NCI-H2081 treated with DMSO at 0.1 percent for 48 hours (cell line): ENCODE measurements at places on chromosomes 3 and 15.

DNA sequence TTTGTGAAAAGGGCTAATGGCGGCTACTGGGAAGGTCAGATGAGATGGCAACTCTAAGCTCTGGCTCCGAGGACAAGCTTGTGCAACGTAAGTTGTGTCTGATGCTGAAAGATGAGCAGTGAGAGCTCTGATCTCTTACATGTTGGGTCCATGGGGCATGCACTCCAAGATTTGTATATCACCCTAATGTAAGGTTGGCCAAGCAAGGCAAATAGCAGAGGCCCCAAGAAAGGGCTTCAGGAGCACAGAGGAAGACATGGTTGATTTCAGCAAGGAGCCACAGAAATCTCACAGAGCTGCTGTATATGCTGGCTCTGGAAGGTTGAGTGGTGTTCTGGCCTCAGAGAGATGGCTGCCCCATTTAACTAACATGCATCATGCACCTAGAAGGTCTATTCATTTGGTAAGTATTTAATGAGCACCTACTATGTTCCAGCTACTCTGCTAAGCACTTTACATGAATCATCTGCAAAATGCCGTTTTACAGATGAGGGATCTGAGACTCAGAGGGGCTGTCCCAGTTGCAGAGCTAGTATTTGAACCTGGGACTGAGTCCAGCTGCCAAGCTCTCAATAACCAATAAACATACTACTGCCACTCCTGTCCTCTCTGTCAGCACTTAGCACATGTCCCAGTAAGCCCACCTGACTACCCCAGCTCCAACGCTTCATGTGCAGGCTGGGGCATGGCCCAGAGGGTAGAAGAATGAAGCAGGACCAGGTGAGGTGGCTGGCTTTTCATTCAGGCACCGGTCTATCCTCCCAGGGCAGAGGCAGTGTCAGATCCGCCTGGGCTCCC lies 27.8 kb upstream of the ATP2B2 start:
- no peak for DNase-seq

DNA sequence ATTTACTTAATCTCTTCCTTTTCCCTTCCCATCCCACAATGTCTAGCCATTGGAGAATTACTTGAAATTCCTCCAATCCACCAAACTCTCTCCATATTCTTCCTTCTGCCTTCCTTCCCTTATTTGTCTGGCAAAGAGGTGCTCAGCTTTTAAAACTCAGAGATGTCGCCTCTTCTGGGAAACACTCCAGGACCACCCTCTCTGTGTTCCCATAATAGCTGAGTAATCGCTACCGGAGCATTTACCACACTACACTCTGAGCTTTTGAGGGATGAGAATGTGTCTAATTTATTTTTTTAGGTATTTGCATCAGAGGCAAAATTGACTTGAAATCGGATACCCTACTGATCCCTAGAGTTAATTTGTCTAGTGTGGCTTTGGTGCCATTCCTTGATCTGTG lies 245.7 kb upstream of the TPRG1 start:
- DNase-seq: no peak

GRCh38 chr3:186079925-186080324 lies 29.0 kb downstream of the ETV5 start:
- no peak for DNase-seq

- DNase-seq: no peak
Observed at GRCh38 chr3:44915702-44916438, 41.5 kb downstream of the TGM4 start.

DNA sequence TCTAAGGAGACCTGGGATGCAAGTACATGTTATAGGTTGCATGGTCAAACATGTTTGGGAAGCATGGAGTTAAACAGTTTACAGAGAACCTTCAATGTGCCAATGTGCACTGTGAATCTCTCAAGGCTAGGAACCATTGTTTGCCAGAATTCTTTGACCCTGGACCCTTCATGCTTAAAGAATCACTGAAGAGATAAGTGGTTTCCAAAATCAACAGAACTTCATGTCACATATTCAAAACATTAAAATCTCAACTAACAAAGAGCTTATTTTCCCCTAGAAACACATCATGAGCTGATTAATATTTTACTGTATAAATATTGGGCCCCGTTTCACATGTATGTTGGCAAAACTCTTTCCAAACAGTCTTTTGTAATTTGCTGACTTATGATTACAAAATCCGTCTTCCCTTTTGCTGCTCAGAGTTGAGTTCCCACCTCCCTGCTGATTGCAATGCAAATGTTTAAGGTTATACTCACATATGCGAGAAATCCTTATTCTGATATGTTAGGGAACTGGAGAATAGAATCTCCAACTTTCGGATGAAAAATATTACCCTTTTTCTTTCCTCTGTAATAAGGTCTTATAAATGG lies 380.2 kb downstream of the DIPK2A start:
- no peak for DNase-seq

- no peak for DNase-seq
Observed at GRCh38 chr15:63166219-63166618, 8.9 kb upstream of the RPS27L start.

DNA sequence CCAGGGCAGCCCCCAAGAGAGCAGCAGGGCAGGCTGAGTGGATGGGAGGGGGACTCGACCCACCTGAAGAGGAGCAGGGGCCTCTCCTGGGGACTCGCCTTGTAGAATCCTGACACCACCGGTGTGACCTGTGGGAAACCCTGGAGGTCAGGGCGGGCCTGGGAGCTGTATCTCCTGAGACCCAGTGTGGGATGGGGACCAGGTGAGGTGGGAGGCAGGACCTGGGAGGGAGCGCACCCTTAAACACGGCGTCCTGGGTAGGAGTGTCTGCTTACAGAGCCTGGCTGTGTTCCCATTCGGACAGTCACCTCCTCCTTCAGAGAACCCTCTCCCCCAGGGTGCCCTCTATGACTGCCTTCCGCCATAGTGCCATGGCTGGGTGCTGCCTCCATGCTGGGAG lies 27.1 kb downstream of the C15orf39 start:
- no peak for DNase-seq

DNA sequence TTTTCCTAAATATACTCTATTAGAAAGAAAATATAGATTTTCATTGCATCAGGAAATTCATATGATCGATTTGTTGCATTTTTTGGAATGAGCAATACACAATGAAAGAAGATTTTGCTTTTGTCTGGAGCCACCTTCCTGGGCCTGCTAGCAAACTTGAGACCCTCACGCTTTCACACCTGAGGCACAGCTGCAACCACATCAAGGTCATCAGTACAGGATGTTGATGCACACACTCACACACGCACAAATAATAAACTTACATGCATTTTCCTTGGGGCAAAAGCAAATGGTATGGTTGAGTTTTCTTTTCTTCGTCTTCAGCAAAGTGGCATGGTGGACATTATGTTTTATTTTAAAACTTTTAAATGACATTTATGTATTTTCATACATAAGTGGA lies 64.8 kb upstream of the SATB1 start:
- DNase-seq: no peak

- DNase-seq: no peak
Observed at GRCh38 chr3:31592764-31593163, 60.0 kb downstream of the STT3B start.

DNA sequence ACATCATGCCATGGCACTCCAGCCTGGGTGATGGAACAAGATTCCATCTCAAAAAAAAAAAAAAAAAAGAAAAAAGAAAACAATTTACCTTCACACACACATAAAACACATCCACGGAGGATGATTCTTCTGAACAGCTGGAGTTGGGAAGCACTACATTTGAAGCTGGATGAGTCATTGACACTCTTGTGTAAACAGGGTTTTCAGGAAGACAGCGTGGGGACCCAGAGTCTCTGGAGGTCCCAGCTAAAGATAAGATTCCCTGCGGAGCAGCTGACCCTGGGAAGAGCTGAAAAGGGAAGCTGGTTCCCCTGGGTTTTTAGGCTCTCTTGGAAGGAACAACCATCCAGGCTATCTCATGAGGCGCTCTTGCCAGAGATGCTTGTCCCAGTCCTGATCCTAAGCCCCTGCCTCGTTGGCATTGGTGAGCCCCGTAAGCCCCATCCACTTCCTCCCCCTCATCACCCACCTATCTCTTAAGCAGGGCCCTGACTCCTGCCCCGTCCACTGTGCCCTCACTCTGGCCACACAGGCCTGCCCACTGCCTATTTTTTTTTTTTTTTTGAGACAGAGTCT lies 32.0 kb upstream of the FURIN start:
- DNase-seq: no peak

DNA sequence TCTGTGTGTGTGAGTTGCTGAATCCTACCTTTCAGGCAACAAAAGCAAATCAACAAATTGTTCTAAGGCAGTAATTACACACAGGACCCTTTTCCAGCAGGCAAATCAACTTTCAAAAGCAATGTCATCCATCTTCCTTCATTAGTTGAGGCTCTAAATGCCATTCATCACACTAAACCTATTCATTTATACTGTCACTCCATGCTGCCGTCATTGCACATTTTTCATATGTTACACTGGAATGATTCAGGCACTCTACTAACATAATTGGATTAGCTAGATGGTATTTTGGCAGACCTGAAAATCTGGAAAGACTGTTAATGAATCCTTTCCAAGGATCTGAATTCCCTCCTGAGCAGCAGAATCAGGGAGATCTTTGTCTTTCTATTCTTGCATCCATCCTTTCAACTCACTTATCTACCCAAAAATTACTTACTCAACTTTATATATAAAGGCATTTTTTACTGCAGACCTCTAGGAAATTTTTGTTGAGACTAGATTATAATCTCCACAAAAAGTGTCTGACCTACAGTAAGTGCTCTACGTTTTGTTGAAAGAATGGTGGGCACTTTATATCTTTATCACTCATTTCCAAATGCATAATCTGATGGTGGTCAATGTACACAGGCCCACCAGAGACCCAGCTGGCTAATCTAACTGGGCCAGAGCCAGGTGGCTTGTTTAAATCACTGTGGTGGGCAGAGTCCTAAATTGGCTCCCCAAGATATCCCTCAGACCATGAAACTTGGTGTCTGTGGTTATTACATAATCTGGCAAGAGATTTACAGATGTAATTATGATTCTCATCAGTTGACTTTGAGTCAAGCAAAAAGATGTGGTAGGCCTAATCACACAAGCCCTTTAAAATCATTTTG lies 25.0 kb downstream of the MIX23 start:
- DNase-seq: no peak

DNA sequence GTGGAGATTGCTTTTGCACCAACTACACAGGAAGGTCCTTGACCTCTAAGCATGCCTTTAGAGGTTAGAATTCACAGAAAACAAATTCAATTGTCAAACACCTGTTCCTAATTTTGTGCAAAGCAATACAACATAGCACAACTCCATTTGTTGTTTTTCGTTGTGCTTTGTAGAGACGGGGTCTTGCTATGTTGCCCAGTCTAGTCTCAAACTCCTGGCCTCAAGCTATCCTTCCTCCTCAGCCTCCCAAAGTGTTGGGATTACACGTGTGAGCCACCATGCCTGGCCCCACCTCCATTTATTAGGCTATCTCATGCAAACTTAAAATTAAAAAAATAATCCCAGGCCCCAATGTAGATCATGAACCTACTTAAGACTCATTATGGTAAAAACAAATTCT lies 6.0 kb downstream of the NCBP2 start:
- no peak for DNase-seq

DNA sequence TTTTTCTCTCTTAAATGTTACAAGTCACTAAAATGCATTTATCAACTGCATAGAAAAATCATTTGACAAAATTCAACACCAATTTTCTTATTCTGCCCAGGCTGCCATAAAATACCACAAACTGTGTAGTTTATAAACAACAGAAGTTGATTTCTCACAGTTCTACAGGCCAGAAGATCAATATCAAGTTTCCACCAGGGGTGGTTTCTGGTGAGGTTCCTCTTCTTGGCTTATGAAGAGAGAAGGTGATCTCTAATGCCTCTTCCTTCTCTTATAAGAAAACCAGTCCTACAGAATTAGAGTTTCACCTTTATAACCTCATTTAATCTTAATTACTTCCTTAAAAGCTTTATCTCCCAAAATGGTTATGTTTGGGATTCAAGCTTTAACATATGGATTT lies 10.9 kb upstream of the CD200R1L start:
- no peak for DNase-seq

- no peak for DNase-seq
Observed at GRCh38 chr3:186366206-186366605, 4.2 kb upstream of the DGKG start.
